HS-27A (cell line): ENCODE measurements at places on chromosomes 7 and 10.

DNA sequence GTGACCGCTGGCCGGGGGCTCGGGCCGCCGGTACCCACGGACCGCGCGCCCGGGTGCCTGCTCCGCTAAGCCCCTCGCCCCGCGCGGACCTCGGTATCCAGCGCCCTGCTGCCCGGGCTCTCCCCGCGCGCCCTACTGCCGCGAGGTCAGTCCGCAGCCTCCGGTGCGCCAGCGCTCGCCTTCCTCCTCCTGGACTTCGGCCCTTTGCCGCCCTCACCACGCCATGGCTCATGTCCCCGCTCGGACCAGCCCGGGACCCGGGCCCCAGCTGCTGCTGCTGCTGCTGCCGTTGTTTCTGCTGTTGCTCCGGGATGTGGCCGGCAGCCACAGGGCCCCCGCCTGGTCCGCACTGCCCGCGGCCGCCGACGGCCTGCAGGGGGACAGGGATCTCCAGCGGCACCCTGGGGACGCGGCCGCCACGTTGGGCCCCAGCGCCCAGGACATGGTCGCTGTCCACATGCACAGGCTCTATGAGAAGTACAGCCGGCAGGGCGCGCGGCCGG, 483 bp downstream of the GDF10 start:
- no peak for DNase-seq

- no peak for DNase-seq
Measured at GRCh38 chr10:77631241-77631640, 6.4 kb downstream of the KCNMA1 start.

DNA sequence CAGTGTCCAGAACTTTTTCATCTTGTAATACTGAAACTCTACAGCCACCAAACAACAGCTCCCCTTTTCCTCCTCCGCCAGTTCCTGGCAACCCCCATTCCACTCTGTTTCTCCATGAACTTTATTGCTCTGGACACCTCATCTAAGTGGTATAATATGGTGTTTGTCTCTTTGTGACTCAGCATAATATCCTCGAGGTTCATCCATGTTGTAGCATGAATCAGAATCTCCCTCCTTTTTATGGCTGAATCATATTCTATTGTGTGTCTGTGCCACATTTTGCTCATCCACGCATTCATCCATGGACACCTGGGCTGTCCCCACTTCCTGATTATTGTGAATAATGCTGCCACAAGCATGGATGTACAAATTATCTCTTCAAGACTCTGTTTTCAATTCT, 124.4 kb upstream of the FGFR2 start:
- no peak for DNase-seq

- DNase-seq = no peak
Measured at GRCh38 chr10:15482156-15482555, 111.1 kb upstream of the FAM171A1 start.

DNA sequence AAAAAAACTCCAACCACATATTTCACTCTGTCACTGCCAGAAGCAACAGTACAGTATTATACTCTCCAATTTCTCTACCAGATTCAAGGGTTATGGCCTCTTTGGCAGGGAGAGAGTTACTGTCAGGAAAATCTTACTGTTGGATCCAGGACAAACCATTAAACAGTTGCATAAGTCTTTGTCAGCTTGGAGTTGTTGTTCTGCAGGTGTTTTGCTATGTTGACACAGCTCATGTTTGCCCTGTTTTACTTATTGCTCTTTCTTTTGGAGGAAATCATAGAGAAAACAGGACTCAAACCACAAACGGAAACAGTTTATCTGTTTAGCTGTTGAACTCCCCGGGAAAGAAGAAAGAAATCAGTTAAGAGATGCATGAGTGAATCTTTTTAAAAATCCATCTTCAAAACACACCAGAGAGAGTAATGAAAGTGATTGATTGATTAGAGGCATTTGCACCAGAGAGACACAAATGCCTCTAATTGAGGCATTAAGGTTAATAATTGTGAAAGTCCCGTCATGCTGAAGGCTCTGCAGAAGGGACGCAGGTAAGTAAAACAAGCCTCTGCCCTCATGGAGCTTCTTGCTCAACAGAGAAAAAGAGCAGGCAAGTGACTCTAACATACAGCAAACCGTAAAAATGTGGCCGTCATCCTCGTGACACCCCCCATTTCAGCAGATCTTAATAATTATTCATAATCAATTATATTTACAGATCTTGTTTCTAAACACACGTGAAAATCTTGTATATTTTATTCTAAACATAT, 38.7 kb upstream of the ARHGAP21 start:
- DNase-seq = no peak

GRCh38 chr10:2300231-2300630, 562.9 kb upstream of the ADARB2 start:
- no peak for DNase-seq

DNA sequence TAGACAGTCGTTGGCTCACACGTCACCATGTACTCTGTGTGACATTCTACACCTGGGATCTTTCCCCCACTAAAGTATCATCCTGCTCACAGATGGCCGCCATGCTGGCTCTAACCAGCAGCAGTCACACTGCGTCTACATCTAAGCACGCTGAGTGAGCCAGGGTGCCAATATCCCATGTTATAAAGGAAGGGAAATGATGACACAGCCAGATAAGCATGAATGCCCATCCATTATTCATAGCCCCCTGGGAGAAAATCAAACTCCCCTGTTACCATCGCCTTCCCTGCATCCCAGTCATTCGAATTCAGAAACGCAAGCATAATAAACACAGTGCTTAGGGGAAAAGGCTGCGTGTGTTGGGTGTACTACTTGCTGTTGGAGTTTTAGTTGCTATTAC, 698.2 kb upstream of the AUTS2 start:
- no peak for DNase-seq

DNA sequence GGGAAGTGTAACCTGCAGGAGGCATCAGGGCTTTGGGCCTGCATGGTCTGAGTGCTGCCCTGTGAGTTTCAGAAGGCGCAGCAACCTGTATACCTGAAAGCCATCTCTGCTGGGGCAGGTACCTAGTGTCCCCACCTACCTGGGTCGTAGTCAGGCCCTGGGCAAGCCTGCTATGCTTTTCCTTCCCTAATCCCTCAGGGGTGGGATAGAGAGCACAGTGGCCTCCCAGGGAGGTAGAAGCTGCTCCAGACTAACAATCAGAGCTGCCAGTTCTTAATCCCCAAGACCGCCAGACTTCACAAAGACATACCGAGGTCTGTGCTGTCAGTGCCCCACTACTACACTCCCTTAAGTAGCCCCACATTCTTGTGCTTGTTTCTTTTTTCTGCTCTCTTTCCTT, 52.0 kb downstream of the PTEN start:
- DNase-seq = no peak

- DNase-seq = no peak
Measured at GRCh38 chr7:156773966-156774365, 119.0 kb downstream of the LMBR1 start.

GRCh38 chr10:99766302-99766681, 16.1 kb upstream of the ABCC2 start:
- DNase-seq = no peak

DNA sequence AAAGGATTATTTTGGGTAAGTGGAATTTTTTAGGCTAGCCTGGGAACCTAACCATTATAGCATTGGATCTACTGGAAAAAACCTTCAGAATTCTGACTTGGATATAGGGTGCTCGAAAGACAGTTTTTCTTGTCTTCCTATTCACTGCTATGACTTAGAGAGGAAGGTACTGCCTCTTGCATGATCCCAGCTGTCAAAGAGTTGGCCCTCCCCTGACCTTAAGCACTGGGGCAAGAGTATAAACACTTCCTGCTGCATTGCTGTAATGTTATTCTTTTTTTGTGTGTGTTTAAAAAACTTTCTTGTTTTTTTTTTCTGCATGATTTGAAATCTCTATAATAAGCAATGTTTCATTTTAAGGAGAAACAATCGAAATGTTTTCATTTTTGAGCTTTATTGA, 113.0 kb downstream of the LRMDA start:
- no peak for DNase-seq

GRCh38 chr10:48568546-48568945, 36.3 kb downstream of the ARHGAP22 start:
- no peak for DNase-seq

GRCh38 chr7:142964502-142965246, 2.5 kb upstream of the KEL start:
- no peak for DNase-seq

DNA sequence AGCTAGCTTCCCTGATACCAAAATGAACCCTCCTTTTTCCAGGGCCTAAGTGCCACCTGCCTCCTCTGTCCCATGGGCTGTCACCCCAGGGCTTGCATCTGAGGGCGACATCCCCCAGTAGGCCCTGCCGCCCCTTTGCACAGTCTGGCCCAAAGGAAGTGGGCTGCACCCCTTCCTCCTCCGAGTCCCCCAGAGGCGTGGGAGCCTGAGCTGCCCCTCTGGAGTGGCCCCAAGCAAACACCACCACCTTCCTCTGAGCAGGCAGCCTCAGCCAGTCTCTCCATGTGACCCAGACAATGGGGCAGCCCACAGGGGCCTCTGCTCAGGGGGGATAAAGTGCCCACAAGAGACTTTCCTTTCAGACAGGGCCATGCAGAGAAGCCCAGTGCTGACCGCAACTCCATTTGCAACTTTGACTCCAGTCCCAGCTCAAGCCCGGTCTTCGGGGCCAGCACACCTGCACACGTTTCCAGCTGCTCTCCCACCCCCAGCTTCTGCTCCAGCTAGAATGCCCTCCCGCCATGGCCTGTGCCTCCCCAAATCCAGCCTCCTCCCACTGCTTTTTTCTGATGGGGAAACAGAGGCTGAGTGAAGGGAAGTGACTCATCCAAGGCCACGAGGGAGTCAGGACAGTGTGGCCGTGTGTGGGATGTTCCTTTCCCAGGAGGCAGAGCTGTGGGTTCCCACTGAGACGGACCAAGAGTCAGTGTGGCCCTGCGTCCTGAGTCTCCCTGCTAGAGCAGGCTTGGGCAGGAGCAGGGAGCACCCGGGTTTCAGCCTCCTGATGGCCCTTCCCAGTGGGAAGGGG, 111.9 kb downstream of the ZMIZ1 start:
- no peak for DNase-seq

- peak; percentile 27 for DNase-seq
Measured at GRCh38 chr7:137443616-137444015, 100.1 kb upstream of the PTN start.

DNA sequence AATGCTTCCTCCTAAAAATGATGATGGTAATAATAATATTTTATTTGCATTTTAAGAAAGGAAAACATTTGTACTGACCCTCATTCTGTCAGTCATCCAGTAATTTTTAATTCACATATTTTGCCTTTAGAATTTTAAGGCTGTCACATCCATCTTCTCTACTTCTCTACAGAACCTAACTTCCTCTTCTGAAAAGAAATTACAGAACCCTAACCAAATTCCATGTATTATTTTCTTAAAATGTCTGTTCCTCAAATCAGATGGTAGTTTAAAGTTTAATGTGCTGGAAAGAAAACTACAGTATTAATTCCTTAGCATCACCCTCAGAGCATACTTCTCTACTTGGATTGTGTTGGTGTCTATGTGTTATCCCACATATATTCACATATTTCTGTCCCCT, 9.0 kb downstream of the PIK3CG start:
- DNase-seq = no peak
